ENCODE measurements at places on chromosomes 11 and 22. TPM values are rescaled to one million over a fixed set of nuclear protein-coding genes. Genes with fewer than 3 reads are reported as not detected.

ZNF215 gene
- 2.5 TPM for total RNA-seq

CSRP3 gene
- not detected for total RNA-seq

MUC5B gene
- 0.31 TPM for total RNA-seq

GAL gene
- 2.0 TPM for total RNA-seq

OR52H1 gene
- total RNA-seq: 0.35 TPM

MMP13 gene
- total RNA-seq: not detected

PKNOX2 gene
- total RNA-seq: 43.5 TPM

GRCh38 chr11:123587559-123587958 is 66.9 kb downstream of the SCN3B start:
- DNase-seq: no peak

- DNase-seq: no peak
Observed at GRCh38 chr11:114959953-114960505, 281.7 kb downstream of the NXPE2 start.

GRCh38 chr22:23774922-23775436 is 2.3 kb downstream of the MMP11 start:
- DNase-seq: no peak

- DNase-seq: no peak
Observed at GRCh38 chr22:50302564-50302963, 4.9 kb downstream of the PLXNB2 start.

DNA sequence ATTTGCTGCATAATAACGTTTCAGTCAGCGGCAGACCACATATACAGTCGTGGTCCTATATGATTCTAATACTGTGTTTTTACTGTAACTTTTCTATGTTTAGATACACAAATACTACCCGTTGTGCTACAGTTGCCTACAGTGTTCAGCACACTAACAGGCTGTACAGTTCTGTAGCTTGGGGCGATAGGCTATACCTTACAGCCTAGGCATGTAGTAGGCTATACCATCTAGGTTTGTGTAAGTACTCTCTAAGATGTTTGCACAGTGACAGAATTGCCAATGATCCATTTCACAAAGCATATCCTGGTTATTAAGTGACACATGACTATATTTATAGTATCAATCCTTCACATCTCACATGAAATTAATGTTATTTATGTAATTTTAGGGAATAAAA is 78.2 kb downstream of the YAP1 start:
- no peak for DNase-seq

DNA sequence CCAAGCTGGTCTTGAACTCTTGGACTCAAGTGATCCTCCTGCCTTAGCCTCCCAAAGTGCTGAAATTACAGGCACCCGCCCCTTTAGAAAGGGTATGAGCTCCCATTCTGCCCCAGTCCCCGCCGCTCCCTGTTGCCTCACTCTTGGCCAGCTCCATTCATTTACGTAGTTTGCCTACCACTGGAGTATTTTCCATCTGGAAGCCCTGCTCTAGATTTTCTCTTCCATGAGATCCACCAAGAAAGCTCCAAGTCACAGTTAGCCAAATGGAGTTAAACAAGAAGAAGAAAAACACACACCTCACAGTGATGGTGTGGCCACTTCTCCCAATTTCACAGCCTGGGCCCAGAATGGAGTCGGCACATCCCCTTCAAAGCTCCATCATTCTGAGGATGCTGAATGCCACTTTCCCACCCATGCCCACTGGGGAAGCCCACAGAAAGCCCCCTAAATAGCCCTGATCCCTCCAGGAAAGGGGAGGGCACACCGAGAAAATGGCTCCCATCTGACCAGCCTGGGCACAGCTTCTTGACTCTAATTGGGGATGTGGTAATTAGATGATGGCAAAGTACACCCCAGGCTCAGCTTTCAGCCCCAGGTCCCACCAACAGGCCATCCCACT is 381.2 kb downstream of the MN1 start:
- DNase-seq: no peak

DNA sequence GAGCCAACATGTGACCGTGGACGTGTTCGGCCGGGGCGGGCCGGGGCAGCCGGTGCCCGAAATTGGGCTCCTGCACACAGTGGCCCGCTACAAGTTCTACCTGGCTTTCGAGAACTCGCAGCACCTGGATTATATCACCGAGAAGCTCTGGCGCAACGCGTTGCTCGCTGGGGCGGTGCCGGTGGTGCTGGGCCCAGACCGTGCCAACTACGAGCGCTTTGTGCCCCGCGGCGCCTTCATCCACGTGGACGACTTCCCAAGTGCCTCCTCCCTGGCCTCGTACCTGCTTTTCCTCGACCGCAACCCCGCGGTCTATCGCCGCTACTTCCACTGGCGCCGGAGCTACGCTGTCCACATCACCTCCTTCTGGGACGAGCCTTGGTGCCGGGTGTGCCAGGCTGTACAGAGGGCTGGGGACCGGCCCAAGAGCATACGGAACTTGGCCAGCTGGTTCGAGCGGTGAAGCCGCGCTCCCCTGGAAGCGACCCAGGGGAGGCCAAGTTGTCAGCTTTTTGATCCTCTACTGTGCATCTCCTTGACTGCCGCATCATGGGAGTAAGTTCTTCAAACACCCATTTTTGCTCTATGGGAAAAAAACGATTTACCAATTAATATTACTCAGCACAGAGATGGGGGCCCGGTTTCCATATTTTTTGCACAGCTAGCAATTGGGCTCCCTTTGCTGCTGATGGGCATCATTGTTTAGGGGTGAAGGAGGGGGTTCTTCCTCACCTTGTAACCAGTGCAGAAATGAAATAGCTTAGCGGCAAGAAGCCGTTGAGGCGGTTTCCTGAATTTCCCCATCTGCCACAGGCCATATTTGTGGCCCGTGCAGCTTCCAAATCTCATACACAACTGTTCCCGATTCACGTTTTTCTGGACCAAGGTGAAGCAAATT is 1.8 kb downstream of the FUT4 start:
- DNase-seq: peak; percentile 18

- DNase-seq: no peak
Observed at GRCh38 chr11:68002938-68003845, 705 bp downstream of the UNC93B1 start.

DNA sequence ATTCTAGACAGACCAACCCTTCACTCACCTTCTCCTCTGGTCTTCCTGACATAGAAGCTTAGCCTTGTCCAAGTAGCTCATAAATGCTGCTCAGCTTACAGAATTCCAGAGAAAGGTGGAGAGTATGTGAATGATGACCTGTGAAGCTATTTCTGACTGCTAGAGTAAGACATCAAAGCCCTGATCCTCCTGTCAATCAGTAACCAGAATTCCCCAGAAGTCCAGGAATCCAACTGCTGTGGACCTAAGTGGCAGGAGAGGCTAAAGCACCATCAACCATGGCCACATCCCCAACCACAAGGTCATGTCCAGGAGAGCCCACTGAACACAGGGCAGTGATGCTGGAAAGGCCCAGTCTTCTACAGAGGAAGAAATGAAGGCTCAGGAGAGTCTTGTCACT is 2.6 kb downstream of the OR51G2 start:
- no peak for DNase-seq

- DNase-seq: no peak
Observed at GRCh38 chr22:44839721-44840120, 87.3 kb downstream of the ARHGAP8 start.

GRCh38 chr11:86469491-86470388 is 95.1 kb downstream of the CCDC81 start:
- DNase-seq: no peak

- no peak for DNase-seq
Observed at GRCh38 chr11:29364006-29364405, 652.8 kb downstream of the KCNA4 start.

GRCh38 chr22:42691440-42691839 is 29.2 kb downstream of the A4GALT start:
- no peak for DNase-seq

- no peak for DNase-seq
Observed at GRCh38 chr11:96035740-96036078, 111.8 kb upstream of the MTMR2 start.

Data from dorsolateral prefrontal cortex (tissue), 122 donors.